Calu3 (cell line): ENCODE measurements at places on chromosomes 6 and 20. TPM values are rescaled to one million over a fixed set of nuclear protein-coding genes. Genes with fewer than 3 reads are reported as not detected.

- no peak for DNase-seq
These were observed 46.7 kb downstream of the RNGTT start for GRCh38 chr6:88916615-88917208.

GRCh38 chr6:39113788-39114187 lies 1.2 kb downstream of the SAYSD1 start:
- DNase-seq, result no peak

Gene RSPH4A
- 0.21 and 0.22 TPM in 2 replicates for total RNA-seq

Gene STMN3
- total RNA-seq, result 2.0 and 2.3 TPM in 2 replicates

DNA sequence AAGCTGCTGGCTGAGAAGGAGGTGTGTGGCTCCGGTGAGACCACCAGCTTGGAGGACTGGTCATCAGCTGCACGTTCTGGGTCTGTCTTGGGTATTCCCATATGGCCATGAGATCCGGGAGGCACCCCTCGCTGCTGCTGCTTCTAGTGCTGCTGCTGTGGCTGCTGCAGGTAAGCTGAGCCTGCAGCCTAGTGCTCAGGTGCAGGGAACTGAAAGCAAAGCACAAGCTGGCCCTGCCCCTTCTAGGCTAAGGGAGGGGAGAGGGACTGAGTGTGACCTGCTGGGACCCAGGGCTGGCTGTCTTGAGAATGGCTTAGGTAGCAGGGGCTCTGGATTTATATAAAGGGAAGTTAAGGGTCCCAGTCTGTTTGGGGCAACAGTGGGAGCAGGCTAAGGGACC lies 403 bp downstream of the CDH26 start:
- no peak for DNase-seq

Gene LAMP5
- 0.17 TPM in 1 of 2 replicates, not detected in the other for total RNA-seq

Gene ME1
- total RNA-seq, result 11.4 and 14.5 TPM in 2 replicates

Gene MOCS1
- 2.5 TPM in 2 replicates for total RNA-seq

Gene PAK5
- 0.07 TPM in 1 of 2 replicates, not detected in the other for total RNA-seq

DNA sequence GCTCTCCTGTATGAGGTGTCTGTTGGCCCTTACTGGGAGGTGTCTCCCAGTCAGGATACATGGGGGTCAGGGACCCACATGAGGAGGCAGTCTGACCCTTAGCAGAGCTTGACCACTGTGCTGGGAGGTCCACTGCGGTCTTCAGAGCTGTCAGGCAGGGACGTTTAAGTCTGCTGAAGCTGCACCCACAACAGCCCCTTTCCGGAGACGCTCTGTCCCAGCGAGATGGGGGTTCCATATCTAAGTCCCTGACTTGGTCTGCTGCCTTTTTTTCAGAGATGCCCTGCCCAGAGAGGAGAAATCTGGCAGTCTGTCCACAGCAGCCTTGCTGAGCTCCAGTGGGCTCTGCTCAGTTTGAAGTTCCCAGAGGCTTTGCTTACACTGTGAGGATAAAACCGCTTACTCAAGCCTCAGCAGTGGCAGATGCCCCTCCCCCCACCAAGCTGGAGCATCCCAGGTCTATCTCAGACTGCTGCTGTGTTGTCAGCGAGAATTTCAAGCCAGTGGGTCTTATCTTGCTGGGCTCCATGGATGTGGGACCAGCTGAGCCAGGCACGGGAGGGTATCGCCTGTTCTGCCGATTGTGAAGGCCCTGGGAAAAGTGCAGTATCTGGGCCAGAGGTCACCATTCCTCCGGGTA lies 36.3 kb upstream of the IBTK start:
- DNase-seq, result no peak

Gene PACSIN1
- total RNA-seq, result 0.26 and 0.69 TPM in 2 replicates

Gene CLIC5
- 3.3 and 5.1 TPM in 2 replicates for total RNA-seq

Gene RRAGD
- 1.3 and 1.7 TPM in 2 replicates for total RNA-seq

GRCh38 chr6:26552640-26553188 lies 14.5 kb downstream of the HMGN4 start:
- DNase-seq, result no peak

Gene SLC12A5
- 2.1 and 2.2 TPM in 2 replicates for total RNA-seq

DNA sequence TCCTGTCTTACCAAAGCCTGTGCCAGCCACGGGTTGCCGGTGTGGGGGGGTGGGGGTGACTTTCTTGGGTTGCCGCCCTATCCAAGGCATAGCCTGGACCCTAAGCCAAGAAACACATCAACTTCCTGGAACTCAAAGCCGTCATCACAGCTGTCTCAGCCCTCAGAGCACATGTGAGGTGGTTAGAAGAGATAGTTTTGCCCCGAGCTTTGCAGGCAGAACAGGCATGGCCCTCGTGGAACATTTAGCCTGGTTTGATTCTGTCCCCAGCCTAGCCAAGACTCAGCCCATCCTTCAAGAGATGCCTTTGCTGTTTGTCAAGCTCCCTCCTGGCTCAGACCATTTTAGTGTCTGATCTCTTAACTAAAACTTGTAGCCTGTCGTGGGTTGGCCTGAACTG lies 64.9 kb downstream of the RREB1 start:
- no peak for DNase-seq

GRCh38 chr20:49874696-49875095 lies 40.6 kb downstream of the SPATA2 start:
- DNase-seq, result no peak
